ENCODE measurements at places on chromosomes 12 and 14. TPM values are rescaled to one million over a fixed set of nuclear protein-coding genes. Genes with fewer than 3 reads are reported as not detected.

IPO8 gene
- polyA plus RNA-seq = 17.8 TPM

SLC10A1 gene
- not detected for polyA plus RNA-seq

NEUROD4 gene
- not detected for polyA plus RNA-seq

VWF gene
- not detected for polyA plus RNA-seq

HOXC12 gene
- not detected for polyA plus RNA-seq
